ENCODE measurements at places on chromosomes 3 and 15.
A peak's percentile ranks its signal among the peaks of the same experiment; 100 is the strongest.

- no peak for DNase-seq
These were observed 35.6 kb upstream of the MUC13 start for GRCh38 chr3:124969963-124970722.

GRCh38 chr3:77606372-77606771, 566.5 kb downstream of the ROBO2 start:
- DNase-seq, result no peak

DNA sequence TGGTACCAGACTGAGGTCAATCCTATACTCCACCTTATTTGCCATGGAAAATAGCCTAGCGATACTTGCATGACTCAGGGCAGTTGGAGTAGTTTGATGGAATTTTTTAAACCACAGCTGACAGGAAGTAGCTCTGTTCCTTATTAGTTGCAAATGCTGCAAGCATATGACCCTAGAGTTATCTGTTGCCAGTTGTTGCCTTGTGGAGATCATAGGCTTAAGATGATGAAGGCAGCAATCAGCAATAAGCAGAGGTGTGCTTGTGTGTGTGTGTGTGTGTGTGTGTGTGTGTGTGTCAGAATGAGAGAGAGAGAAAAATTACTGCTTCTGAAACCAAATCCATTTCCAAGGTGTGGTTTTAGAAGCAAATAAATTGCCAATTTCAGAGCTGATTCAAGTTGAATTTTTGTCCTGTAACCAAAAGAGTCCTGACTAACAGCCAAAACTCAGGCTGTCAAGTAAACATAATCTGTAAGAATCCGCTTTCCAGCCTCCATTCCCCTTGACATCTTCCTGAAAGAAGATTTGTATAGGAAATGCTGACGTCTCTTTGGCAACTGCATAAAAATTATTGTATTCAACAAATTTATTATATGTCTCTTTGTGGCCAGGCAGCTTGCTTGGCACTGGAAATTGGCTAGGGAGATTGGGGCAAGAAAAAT, 141.2 kb downstream of the SERPINI1 start:
- DNase-seq, result peak; percentile 46

- no peak for DNase-seq
These were observed 75.5 kb downstream of the SCN10A start for GRCh38 chr3:38740537-38740936.

DNA sequence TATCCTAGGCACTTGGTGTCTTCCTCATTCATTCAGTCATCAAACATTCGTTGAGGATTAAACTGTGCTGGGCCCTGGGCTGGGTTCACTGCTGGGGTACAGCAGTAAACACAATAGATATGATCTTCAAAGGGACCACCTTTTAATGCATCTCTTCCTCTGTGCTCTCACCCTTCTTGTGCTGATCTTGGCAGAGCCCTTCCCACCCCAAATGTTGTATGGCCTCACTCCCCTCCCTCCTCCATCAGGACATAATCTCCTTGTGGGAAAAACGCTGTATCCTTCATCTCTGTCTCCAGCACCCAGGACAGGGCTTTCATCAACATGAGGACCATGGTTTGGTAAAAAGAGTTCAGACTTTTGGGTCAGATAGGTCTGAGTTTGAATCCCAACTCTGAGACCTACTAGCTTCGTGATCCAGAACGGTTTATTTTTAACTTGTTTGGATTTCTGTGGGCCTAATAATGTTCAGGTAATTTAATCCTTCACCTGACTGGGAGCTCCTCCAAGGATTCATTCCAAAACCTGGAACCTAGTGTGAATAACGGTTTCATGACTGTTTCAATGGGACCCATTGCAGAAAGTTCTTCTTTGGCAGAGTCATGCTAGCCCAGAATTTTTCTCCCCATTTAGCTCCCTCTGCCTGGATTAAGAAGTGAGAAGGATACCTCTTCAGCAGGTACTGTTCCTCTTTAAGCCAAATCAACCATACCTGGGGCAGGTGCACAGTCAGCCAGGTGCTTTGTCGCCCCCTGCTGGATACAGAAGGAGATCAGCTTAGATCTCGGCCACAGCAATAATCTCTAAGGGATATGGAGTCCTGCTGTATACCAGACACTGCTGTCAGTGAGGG, 5.2 kb upstream of the WNT7A start:
- DNase-seq, result peak; percentile 13
